ENCODE measurements at places on chromosomes 5 and 9. TPM values are rescaled to one million over a fixed set of nuclear protein-coding genes. Genes with fewer than 3 reads are reported as not detected.

GRCh38 chr9:131043087-131043486 is 34.1 kb downstream of the LAMC3 start:
- H3K27ac ChIP-seq = no peak overlapping the region
- H3K4me3 ChIP-seq = no peak overlapping the region
- no peaks in the 10 kb centered on the region for H3K4me1 ChIP-seq
- DNase-seq = no peak
- H3K36me3 ChIP-seq = no peaks in the 10 kb centered on the region

DNA sequence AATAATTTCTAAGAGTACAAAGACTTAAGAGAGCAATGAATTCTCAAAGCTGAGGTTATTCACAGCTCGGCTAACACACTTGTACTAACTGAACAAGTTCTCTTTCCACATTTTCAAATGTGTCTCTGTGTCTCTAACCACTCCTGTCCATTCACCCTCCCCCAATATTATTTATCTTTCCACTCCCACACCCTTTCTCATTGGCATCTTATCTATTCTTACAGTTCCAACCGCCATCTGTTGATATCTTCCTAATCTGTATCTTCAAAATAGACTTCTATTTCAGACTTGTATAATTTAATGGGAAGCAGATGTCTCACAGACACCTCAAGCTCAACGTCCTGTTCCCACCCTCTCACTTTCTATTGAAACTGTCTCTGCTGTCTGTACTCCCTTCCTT is 205.9 kb downstream of the ANXA1 start:
- no peaks in the 10 kb centered on the region for H3K27me3 ChIP-seq
- no peak overlapping the region for H3K27ac ChIP-seq
- no peak for DNase-seq
- H3K4me1 ChIP-seq = no peaks in the 10 kb centered on the region
- H3K4me3 ChIP-seq = no peak overlapping the region

DNA sequence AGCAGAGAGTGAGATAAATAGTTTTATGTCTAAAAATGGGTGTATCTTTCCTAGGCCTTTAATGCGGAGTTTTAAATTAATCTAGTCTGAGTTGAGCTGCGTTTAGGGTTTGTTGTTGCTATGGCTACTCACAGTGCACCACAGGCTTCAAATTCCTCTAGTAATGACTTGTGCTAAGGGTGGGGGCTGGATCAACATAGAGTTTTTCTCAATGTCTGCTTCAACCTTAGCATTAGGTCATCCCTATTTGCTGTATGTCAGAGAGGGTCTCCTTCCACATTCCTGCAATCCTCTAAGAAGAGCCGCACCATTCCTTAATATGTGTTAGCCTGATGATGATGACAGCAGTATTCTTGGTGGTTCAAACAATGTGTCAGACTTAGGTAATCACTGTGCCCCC is 465.6 kb upstream of the KIF2A start:
- no peaks in the 10 kb centered on the region for H3K4me1 ChIP-seq
- no peak overlapping the region for H3K4me3 ChIP-seq
- no peaks in the 10 kb centered on the region for H3K27me3 ChIP-seq
- H3K36me3 ChIP-seq = no peaks in the 10 kb centered on the region
- H3K27ac ChIP-seq = no peak overlapping the region
- no peak for DNase-seq

GRCh38 chr9:16461851-16462250 is 408.6 kb downstream of the BNC2 start:
- H3K4me1 ChIP-seq = peaks cover 10% of the 10 kb centered on the region
- H3K4me3 ChIP-seq = no peak overlapping the region
- H3K36me3 ChIP-seq = no peaks in the 10 kb centered on the region
- H3K27ac ChIP-seq = no peak overlapping the region
- no peaks in the 10 kb centered on the region for H3K27me3 ChIP-seq

DNA sequence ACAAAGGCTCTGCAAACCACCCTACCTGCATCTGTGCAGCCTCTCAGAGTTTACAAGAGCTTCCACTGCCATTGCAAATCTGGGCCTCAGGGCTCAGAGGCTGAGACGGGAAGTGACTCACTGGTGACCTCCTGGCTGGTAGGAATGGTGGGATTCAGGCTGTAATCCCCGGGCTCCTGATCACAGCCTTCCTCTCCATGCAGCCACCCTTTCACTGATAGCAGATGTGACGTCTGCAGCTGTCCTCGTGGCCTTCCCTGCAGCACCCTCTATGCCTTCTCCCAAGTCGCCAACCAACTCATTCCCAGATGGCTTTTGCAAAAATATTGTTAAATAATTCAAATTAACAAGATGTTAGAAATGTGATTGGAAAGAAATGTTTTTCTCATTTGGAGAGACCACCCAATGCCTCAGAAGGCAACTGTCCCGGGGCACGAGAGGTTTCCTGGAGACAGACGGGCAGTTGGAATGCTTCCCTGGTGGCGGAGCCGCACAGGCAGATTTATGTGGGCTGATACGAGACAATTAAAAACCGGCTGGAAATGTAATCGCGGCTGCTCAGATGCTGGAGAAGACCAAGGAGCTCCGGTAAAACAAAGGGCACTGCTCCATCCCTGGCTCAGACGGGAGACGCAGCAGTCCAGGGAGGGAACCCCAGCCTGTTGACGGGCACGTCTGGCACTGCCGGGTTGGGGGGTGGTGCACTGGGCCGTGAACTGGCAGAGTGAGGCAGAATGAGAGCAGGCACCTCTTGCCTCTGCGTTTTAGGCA is 34.4 kb upstream of the SLC25A51 start:
- no peak overlapping the region for H3K4me3 ChIP-seq
- H3K36me3 ChIP-seq = peaks cover 3% of the 10 kb centered on the region
- no peaks in the 10 kb centered on the region for H3K27me3 ChIP-seq
- peak; percentile 84 for DNase-seq
- H3K4me1 ChIP-seq = peaks cover 18% of the 10 kb centered on the region
- H3K27ac ChIP-seq = peak overlapping the region; percentile 32

FBP2 gene
- not detected for total RNA-seq
